Activated CD8-positive, alpha-beta T cell treated with anti-CD3 and anti-CD28 coated beads, Interleukin-2, amount 10 ng/mL, durations not matched to agents 7 days and 5 days (primary cell): ENCODE measurements at places on chromosomes 2 and 18. TPM values are rescaled to one million over a fixed set of nuclear protein-coding genes. Genes with fewer than 3 reads are reported as not detected.

DNA sequence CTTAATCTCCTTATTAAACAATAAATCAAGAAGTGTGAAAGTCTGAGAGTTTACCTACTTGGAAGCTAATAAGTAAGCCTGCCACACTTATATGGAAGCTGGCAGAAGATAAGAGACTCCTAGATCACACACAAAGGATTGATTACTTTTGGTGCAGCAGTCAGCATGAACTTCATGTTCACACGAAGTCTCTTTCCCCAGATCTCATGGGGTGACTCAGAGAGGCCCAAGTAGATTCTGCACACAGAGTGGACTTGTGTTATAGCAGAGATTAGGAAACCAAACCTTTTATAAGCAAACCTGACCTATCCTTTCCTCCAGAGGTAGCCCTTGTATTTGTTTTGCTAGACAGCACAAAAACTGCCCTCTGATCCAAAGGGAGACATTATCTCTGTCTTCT is 9.9 kb upstream of the GAREM1 start:
- H3K27ac ChIP-seq: no peak overlapping the region
- no peak for DNase-seq
- peaks cover 13% of the 10 kb centered on the region for H3K27me3 ChIP-seq
- no peak overlapping the region for H3K4me3 ChIP-seq
- no peaks in the 10 kb centered on the region for H3K36me3 ChIP-seq

DNA sequence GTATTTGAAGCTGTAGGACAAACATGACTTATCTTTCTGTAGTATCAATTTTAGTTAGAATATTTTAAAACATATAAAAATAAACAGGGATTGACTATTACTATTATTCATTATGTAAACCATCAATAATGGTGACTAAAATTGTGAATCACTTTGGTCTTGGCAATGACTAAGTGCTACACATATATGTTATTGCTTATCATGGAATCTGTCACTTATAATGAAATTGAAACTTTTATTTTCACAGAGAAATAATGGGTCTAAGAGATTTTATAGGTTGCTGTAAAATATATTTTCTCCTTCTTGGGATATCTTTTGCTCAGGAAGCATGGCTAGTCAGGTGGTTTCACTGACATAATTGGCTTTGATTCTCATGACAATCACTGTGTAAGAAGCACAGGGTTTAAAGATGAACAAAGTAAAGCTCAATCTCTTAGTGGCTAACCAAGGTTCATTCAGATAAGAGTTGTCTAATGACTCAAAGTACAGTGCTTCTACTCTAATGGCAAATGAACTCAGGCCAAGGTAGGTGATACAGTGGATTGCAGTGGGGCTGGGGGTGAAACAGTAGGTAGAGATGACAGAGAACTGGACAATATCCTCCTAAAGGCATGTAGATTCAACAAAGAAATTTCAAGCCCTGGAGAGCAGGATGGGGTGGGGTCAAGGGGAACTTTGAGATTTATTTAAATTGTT is 98.6 kb upstream of the FANCL start:
- no peak overlapping the region for H3K4me3 ChIP-seq
- H3K36me3 ChIP-seq: no peaks in the 10 kb centered on the region
- H3K27ac ChIP-seq: no peak overlapping the region
- no peak for DNase-seq
- peaks cover 12% of the 10 kb centered on the region for H3K27me3 ChIP-seq

- DNase-seq: no peak
- H3K4me1 ChIP-seq: peaks cover 32% of the 10 kb centered on the region
- no peaks in the 10 kb centered on the region for H3K36me3 ChIP-seq
- peak overlapping the region; percentile 67 for H3K27ac ChIP-seq
- peak overlapping the region; percentile 69 for H3K4me3 ChIP-seq
- H3K27me3 ChIP-seq: no peaks in the 10 kb centered on the region
These were observed 25.0 kb upstream of the SPP2 start for GRCh38 chr2:234025466-234025865.

- no peaks in the 10 kb centered on the region for H3K36me3 ChIP-seq
- no peak overlapping the region for H3K27ac ChIP-seq
- no peaks in the 10 kb centered on the region for H3K27me3 ChIP-seq
These were observed 33.2 kb upstream of the SLC40A1 start for GRCh38 chr2:189613650-189614420.

Gene NPPC
- total RNA-seq: 1.4 TPM
